ENCODE measurements at places on chromosomes 5 and 9.

DNA sequence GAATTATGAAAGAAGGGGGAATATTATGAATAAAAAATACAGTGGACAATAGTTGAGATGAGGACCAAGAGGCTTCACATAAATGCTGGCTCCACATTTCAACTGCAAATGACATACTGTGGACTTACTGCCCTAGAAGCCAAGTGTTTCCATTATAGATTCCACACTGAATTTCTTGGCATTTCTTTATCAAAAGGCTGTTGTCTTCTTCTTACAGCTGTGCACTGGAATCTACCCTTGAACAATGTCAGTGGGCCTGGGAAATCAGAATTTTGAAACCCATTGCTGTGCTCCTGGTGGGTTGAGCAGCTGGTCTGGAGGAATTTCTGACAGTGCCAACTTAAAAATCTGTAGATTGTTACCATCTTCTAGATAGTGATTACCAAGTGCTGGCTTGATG, 49.9 kb downstream of the TNC start:
- no peak for DNase-seq

DNA sequence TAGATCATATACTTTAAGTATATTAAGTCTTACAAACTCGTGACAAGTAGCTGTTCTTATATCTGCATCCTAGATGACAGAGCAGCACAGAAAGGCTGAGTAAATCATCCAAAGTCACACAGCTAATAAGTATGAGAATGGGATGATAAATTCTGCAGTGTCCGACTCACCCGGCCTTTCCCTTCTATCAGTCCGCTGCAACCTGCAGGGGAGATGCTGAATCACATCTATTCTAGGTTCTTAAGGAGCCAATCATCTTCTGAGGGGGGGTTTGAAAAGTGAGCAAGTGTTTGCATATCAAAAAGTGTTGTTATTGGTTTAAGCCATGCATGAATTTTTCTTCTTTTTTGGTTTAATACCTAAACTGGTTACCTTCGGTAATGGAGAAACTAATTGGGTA, 38.9 kb downstream of the ADAMTS16 start:
- DNase-seq, result no peak

DNA sequence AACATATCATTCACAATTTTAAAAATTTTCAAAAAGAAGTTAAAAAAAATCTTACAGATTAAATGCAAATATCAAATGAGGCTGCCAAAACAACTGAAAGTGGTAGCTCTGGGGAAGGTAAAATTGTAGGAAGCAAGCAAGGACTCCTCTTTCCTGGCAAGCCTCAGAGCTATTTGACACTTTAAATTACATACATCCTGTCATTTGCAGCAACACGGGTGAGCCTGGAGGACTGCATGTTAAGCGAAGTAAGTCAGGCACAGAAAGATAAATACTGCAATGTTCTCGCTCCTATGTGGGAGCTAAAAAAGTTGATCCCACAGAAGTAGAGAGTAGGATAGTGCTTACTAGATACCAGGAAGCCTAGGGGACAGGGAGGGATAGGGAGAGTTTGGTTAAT, 58.0 kb downstream of the LPAR1 start:
- no peak for DNase-seq

- no peak for DNase-seq
These were observed 227.0 kb downstream of the ELAVL2 start for GRCh38 chr9:23598994-23599393.

DNA sequence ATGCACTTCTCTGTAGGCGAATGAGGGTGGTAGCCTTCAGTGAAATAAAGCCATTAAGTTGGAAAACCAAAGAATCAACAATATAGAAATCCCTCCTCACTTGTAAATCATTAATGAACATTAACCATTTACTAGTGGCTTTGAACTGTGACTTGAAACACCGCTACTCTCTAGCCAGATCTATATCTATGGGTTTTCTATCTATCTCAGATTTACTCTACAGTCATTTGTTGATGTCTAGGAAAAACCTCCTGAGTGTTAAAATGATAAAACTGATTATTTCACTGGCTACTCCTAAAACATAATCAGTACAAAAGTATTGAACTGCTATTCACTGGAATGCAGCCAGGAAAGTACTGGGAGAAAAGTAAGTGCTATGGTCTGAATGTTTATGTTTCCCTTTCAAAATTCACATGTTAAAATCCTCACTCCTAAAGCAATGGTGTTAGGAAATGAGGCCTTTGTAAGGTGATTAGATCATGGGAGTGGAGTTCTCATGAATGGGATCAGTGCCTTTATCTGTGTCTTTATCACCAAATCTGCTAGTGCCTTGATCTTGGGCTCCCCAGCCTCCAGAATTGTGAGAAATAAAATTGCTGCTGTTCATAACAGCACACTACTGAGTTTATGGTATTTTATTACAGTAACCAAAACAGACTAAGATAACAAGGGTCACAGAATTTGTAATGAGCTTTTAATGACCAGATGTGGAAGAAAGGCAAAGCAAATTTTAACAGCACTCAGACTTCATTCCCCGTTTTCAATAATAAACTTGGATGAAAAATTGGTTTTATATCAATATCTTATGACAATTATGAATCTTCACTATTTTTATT, 8.6 kb upstream of the OXCT1 start:
- DNase-seq, result no peak

DNA sequence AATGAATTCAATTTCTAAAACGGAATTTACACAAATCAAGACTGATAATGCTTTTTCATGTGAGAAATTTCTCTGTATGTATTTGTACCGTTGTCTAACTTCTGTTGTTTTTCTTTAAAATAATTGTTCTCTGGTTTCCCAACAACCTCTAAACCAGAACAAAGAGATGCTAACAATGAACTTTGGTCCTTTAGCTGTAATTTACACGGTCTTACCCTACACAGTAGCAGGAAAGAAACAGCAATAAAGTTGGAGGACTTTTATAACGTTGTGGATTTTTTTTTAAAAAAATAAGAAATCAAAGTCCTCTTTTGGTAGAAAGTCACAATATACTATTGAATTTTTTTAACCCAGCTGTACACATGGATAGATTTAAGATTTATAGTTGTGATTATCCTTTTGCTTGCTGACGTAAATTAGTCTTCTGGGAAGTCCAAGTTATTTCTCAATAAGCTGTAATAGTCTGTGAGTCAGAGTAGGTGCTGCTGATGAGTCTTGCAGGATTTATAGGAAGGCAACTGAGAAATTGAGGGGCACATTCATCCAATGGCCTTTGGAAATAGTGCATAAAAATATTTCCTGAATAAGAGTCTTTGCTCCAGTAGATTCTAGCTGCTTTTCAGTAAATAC, 76.8 kb upstream of the PCSK1 start:
- DNase-seq, result no peak

DNA sequence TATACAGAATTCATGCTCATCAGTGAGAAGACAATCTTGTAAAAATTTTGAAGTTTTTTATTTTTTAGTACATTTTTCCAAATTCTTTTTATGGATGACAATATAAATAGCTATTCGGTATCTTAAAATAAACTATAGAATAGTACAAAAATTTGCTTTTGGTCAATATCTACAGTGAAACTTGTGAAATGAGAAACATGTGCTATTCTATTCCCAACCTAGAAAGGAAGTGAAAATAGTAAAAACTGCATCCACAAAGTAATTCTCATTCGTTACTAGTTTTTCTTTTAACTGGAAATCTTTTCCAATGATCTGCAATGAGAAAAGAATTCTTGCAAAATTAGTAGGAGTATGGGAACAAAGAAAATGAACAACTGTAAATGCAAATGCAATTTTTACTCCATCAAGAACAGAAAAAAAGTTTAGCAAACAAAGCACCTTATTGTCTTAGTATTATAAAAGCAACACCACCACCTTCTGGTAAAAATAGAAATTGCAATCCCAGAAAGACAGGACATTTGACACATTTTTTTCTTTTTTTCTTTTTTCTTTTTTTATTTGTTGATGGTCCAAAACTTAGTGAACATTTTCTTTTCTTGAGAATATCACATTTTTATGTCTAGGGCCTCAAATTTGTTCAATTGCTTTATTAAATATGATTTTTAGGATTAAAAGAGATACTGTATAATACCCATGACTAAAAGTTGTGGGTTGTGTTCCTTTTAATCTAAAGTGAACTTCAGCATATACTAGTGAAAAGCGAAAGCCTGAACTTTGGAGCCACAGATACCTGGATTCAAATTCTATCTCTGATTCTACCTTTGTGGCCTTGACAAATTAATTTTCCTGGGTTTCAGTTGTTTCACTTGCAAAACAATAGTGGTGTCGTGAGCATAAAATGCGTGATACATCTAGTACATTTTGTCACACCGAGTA, 72.3 kb downstream of the SLCO4C1 start:
- DNase-seq, result no peak

DNA sequence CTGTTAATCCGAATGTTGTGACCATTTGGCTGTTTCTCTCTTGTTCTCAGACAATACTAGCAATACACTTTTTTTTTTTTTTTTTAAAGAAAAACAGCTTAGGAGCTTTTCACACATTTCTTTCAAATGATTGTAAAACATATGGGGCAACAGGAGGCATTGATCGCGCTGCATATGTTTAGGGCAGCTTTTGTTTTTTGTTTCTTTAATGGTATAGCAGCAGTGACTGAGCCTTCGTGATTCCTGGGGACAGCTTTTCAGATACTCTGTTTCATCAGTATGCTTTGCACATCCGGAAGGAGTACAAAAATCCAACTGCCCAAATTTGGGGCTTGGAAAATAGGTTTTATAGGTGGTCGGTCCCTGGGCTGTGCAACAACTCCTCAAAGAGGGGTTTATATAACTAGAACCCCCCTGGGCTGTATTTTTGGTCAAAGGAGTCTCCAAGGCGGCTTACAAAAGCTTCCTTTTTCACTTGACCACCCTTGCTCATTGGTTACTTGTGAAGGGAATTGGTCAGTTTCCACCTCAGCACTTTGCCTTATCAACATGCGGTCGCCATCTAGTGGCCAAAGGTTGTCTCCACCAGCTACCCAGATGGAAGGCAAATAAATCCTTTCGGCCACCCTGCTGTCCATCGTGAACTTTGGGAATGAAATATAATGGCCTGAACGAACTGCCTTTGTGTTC, 91.8 kb downstream of the PDE6A start:
- peak; percentile 57 for DNase-seq

DNA sequence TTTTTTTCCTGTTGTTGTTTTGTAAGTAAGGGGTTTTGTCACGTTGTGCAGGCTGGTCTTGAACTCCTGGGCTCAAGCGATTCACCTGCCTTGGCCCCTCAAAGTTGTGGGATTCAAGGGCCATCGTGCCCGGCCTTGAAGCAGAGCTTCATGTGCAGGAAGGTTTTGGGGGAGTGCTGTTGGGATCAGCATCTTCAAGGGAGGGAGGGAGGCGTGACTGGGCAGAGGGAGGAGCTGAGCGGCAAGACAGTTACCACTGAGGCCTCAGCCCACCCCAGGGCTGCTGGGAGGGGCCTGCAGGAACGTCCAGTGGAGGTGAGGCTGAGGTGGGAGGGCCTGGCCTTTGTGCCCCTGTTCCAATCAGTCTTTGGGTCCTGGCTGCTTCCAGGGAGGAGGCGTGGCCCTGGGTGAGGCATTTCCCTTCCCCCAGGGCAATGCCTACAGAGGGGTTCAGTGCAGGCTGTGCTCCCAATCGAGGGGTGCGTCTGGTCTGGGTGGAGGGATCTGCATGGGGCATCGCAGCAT, 21.4 kb downstream of the OR2V1 start:
- DNase-seq, result no peak

DNA sequence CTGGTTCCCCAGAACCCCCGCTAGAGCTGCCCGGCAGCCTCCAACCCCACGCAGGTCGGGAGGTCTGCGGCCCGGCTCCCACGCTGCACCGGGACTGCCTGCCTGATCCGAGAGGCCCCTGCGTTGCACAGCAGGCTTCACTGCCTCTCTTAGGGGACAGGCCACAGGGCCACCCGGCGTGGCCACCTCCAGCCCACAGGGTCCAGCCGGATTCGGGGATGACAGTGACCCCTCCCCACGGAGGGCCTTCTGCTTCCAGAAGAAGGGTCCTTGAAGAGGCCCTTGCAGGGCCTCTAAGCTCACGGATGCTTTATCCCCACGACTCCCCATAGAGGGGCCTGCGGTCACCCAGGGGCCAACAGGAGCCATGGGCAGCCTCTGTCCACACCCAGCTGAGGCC, 66.1 kb upstream of the PPP1R26 start:
- no peak for DNase-seq

DNA sequence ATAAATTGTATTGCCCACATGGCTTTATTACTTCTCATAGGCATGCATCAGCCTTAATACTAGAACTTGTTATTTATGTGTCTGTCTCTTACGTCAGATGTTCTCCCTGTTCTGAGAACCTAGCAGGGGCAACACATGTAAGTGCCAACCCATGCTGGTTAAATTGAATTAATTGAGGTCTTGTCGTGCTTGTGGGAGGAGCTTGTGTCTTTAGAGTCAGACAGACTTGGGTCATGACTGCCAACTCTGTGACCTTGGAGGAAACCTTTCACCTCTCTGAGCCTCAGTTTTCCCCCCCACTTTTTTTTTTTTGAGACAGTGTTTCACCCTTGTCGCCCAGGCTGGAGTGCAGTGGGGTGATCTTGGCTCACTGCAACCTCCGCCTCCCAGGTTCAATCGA, 2.2 kb upstream of the MEGF9 start:
- DNase-seq, result no peak

- DNase-seq, result no peak
These were observed 89.2 kb downstream of the PDE6A start for GRCh38 chr5:149855366-149855765.

DNA sequence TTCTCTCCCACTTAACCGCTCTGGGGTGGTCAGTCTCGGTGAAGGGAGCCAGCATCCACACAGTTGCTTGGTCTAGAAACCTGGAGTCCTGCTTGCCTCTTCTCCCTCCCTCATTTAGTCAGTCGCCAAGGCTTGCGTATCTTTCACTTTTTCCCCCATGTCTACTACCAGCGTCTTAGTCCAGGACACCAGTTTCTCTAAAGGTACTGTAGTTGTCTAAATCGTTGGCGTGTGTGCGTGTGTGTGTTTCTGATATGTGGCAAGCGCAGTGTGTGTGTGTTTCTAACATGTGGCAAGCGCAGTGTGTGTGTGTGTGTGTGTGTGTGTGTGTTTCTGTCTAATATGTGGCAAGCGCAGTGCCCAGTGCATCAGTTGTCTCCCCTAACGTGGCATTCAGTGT, 641 bp downstream of the ATP6V1G1 start:
- DNase-seq, result no peak

GRCh38 chr5:17180864-17181723, 36.3 kb upstream of the BASP1 start:
- DNase-seq, result no peak

GRCh38 chr5:161547738-161548486, 1.4 kb upstream of the GABRB2 start:
- no peak for DNase-seq

- DNase-seq, result no peak
These were observed 30.6 kb downstream of the SH3GL2 start for GRCh38 chr9:17609312-17610005.

DNA sequence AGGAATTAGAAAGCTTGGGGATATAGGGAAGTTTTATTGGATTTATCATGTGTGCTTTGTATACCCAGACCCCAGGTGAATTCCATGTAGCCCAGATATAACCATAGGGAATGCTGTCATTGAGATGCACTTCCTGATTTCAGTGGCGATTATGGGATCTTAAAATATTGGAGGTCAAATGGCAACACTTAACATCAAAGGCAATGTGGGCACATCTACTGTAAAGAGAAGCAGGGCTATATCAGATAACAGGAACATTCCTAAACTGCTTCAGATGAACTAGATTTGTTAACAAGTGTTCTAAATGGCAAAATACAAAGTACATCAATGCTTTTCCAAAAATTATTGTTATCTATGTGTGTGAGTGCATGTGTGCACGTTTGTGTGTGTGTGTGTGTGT, 883.5 kb upstream of the EDIL3 start:
- no peak for DNase-seq

Data from iPS DF 6.9 (cell line).